ENCODE measurements at places on chromosomes 1 and 21.

GRCh38 chr1:114135786-114136185 is 17.9 kb downstream of the SYT6 start:
- no peak overlapping the region for H3K27ac ChIP-seq
- DNase-seq: no peak

- H3K27me3 ChIP-seq: peaks cover 3% of the 10 kb centered on the region
- H3K27ac ChIP-seq: no peak overlapping the region
- H3K4me1 ChIP-seq: no peaks in the 10 kb centered on the region
- no peak overlapping the region for H3K4me3 ChIP-seq
- H3K36me3 ChIP-seq: no peaks in the 10 kb centered on the region
Measured at GRCh38 chr1:64114012-64114525, 89.4 kb upstream of the UBE2U start.

DNA sequence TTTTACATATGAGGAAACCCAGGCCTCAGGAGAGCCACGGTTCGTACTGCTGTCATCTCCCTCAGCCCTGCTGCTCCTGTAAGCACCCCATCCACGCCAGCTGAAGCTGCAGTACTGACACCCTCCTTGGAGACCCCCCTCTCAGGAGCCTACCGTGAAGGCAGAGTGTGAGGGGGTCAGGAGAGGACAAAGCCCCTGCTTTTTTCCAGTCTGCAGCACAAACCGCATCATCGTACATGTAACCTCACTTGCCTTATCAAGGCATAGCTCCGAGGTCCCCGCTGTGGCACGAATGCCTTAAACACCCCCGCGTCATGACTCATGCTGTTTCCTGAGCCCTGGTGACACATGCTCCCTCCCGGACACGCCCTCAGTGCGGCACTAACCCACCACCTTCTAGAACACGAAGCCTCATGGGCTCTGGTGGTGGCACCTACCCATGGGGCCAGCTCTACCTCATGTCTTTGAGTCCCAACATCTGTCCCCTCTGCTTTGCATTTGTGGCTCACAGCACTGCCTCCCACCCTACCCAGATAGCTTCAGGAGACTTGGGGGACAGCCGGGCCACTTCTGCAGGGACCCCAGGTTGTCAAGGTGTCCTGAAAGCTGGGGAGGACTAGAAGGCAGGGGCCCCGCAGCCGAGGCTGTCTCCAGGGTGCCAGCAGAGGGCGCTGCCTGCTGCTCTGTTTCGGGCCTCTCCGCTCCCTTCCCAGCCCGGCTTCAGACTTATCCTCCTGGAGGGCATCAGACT is 4.9 kb downstream of the SH3BGRL3 start:
- no peaks in the 10 kb centered on the region for H3K27me3 ChIP-seq
- peak overlapping the region; percentile 78 for H3K27ac ChIP-seq
- H3K4me3 ChIP-seq: peak overlapping the region; percentile 69
- DNase-seq: peak; percentile 70
- H3K4me1 ChIP-seq: peaks cover 82% of the 10 kb centered on the region
- H3K36me3 ChIP-seq: peaks cover 10% of the 10 kb centered on the region

GRCh38 chr1:71693581-71693980 is 588.8 kb downstream of the NEGR1 start:
- no peak overlapping the region for H3K27ac ChIP-seq
- no peak for DNase-seq
- H3K27me3 ChIP-seq: no peaks in the 10 kb centered on the region
- H3K4me3 ChIP-seq: no peak overlapping the region

GRCh38 chr21:42039470-42039901 is 29.3 kb upstream of the ZBTB21 start:
- no peaks in the 10 kb centered on the region for H3K27me3 ChIP-seq
- no peak overlapping the region for H3K4me3 ChIP-seq
- peaks cover 2% of the 10 kb centered on the region for H3K36me3 ChIP-seq
- H3K4me1 ChIP-seq: peaks cover 14% of the 10 kb centered on the region
- no peak for DNase-seq

DNA sequence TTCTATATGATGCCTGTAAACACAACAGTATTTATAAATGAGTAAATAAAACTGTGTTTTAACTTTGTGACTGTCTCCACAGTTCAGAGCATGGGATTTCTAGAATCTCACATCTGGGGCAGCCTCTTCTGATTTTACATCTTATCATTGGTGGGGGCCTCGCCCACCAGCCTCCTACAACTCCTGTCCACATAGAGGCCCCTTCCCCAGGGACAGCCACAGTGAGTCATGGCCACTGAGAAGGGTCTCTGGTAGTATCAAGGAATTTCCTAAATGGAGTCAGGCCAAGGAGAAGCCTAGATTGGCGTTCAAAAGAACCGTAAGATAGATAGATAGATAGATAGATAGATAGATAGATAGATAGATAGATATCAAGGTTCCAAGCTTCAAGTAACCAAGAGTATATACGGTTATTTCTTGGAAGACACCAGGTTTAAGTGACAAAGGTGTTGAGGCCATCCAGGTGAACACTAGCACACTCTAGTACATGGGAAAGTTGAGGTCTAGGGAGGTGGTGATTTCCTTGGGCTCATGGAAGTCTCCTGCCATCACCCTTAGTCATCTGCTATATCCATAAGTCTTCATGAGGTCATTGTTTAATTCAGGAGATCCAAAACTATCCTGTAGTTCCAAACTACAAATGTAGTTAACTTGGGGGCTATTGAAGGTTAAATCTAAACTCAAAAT is 121.6 kb downstream of the SYT2 start:
- H3K4me1 ChIP-seq: peaks cover 8% of the 10 kb centered on the region
- H3K27me3 ChIP-seq: no peaks in the 10 kb centered on the region
- H3K27ac ChIP-seq: no peak overlapping the region
- DNase-seq: no peak
- H3K36me3 ChIP-seq: peaks cover 3% of the 10 kb centered on the region

GRCh38 chr1:106677181-106677580 is 379.3 kb upstream of the PRMT6 start:
- H3K4me3 ChIP-seq: no peak overlapping the region
- no peaks in the 10 kb centered on the region for H3K27me3 ChIP-seq
- DNase-seq: no peak
- no peaks in the 10 kb centered on the region for H3K4me1 ChIP-seq
- no peak overlapping the region for H3K27ac ChIP-seq

GRCh38 chr1:75582725-75583261 is 28.1 kb downstream of the SLC44A5 start:
- H3K27ac ChIP-seq: no peak overlapping the region
- no peaks in the 10 kb centered on the region for H3K36me3 ChIP-seq
- no peaks in the 10 kb centered on the region for H3K4me1 ChIP-seq

DNA sequence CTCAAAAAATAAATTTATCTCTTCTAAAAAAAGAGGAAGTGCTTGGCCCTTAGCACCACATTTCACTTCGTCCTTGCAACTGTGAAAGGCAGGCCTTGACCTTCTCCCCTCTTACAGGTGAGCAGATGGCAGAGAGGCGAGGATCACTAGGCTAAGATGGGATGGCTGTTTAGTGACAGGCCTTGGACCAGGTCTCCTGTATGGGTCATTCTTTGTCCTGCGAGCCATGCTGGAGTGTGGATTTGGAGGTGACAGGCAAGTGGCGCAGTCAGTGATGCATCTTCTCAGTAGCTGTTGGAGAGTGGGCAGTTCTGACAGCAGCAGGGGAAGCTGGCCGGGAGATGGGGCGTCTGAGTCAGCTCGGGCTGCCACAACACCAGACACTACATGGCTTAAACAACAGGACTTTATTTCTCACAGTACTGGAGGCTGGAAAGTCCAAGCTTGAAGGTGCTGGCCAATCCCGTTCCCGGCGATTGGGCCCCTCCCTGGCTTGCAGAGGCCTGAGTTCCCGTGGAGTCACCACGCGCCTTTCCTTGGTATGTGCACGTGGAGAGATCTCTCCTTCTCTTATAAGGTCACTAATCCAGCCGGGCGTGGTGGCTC is 16.5 kb downstream of the SLC27A3 start:
- peak overlapping the region; percentile 94 for H3K27ac ChIP-seq
- H3K4me1 ChIP-seq: peaks cover 23% of the 10 kb centered on the region

DNA sequence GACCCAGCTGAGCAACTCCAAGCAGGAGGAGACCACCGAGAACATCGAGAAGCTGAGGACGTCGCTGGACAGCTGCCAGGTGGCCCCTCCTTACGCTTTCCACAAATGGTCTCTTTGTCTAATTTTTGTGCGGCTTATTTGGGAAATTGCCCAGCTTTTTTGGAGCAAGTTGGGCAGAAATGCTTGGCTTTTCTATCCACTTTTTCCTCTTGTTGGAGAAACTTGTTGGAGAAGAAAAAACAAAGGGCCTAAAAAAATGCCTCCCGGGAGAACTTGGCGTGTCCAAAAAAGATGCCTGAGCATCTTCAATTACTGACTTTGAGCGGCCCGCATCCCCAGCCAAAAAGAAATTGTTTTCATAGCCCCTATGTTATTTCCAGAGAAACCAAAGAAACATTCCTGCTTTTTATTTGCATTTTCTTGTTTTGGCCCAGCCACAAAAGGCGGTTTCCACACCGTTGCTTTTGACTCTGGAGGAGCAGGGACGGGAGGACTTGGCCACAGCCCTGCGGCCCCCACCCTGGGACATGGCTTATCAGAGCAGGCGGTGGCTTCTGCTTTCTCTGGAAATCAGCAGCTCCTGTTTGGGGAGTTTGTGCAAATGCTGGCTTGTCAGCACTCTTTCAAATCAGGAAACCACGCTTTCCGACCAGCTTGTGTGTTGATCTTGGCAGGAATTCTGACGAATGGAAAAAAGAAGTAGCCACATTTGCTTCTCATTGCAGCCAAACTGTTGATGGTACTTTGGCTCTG is 81.2 kb upstream of the EFHD2 start:
- H3K27ac ChIP-seq: no peak overlapping the region
- H3K4me1 ChIP-seq: no peaks in the 10 kb centered on the region
- no peak for DNase-seq
- peaks cover 11% of the 10 kb centered on the region for H3K27me3 ChIP-seq

- no peak overlapping the region for H3K4me3 ChIP-seq
- H3K4me1 ChIP-seq: peaks cover 12% of the 10 kb centered on the region
- H3K36me3 ChIP-seq: peaks cover 2% of the 10 kb centered on the region
Measured at GRCh38 chr1:200224315-200224714, 185.5 kb downstream of the ZNF281 start.

DNA sequence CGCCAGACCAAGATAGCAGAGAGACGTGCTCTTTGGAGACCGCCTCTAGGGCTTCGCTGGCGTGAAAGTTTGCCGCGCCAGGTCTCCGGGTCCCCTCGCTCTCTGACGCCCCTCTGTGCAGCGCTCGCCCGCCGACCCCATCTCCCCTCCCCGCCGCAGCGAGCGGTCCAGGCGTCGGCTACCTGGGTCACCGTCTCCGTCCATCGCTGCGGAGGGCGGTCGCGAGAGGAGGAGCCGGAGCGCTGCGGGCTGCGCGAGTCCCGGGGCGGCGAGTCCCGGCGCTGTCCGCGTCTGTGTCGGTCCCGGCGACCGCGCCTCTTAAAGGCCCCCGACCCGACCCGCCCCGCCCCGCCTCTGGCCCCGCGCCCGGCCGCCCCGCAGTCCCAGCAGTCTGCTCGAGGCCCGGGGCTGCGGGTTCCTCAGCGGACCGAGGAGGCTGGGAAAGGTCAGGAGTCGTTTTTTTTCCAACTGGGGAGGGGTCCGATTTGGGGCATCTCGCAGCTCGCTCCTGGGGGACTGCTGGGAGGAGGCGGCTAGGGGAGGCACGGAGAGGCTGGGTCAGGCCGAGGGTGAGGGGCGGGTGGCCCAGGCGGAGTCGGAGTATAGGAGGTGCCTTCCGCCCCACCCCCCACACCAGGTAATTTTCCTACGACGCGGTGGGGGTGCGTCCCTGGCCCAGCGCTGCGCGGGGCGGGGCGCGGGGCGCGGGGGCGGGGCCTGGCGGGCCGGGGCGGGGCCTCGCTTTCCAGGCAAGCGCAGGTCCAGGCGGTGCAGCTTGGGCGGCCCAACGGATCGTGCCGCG is at the start of the genes FBXO2 and FBXO44:
TSS of gene FBXO2 (minus strand) at position 293 of the 802 bp plus-strand sequence. CDS start at position 204, 89 bp downstream.
TSS of gene FBXO44 (plus strand) at position 741 of the 802 bp plus-strand sequence. CDS start 959 bp downstream, outside the sequence.
- H3K4me1 ChIP-seq: peaks cover 18% of the 10 kb centered on the region
- no peak within 1 kb of the TSS for H3K27ac ChIP-seq
- peak; percentile 58 for DNase-seq
- peaks cover 1% of the 10 kb centered on the region for H3K36me3 ChIP-seq

- H3K4me1 ChIP-seq: peaks cover 6% of the 10 kb centered on the region
- no peak overlapping the region for H3K4me3 ChIP-seq
- DNase-seq: no peak
- no peak overlapping the region for H3K27ac ChIP-seq
Measured at GRCh38 chr1:180691322-180691913, 59.6 kb downstream of the XPR1 start.

GRCh38 chr1:154975409-154976059 is 1.1 kb downstream of the CKS1B start:
- peaks cover 27% of the 10 kb centered on the region for H3K4me1 ChIP-seq
- DNase-seq: peak; percentile 52
- peaks cover 8% of the 10 kb centered on the region for H3K36me3 ChIP-seq
- H3K27ac ChIP-seq: no peak overlapping the region
- H3K27me3 ChIP-seq: no peaks in the 10 kb centered on the region

- peak overlapping the region; percentile 92 for H3K27ac ChIP-seq
- H3K36me3 ChIP-seq: peaks cover 2% of the 10 kb centered on the region
- DNase-seq: peak; percentile 64
- H3K4me1 ChIP-seq: peaks cover 83% of the 10 kb centered on the region
Measured at GRCh38 chr1:156492591-156493080, 7.9 kb downstream of the MEF2D start.

- peak overlapping the region; percentile 96 for H3K4me3 ChIP-seq
- H3K36me3 ChIP-seq: peaks cover 6% of the 10 kb centered on the region
- no peak for DNase-seq
- H3K27me3 ChIP-seq: no peaks in the 10 kb centered on the region
- H3K27ac ChIP-seq: peak overlapping the region; percentile 92
- H3K4me1 ChIP-seq: peaks cover 29% of the 10 kb centered on the region
Measured at GRCh38 chr1:34983700-34984355, 1.3 kb downstream of the TMEM35B start.

- H3K36me3 ChIP-seq: no peaks in the 10 kb centered on the region
- peak overlapping the region; percentile 68 for H3K4me3 ChIP-seq
- no peaks in the 10 kb centered on the region for H3K27me3 ChIP-seq
- DNase-seq: no peak
- H3K27ac ChIP-seq: peak overlapping the region; percentile 7
Measured at GRCh38 chr1:243267914-243268653, 12.2 kb downstream of the SDCCAG8 start.

DNA sequence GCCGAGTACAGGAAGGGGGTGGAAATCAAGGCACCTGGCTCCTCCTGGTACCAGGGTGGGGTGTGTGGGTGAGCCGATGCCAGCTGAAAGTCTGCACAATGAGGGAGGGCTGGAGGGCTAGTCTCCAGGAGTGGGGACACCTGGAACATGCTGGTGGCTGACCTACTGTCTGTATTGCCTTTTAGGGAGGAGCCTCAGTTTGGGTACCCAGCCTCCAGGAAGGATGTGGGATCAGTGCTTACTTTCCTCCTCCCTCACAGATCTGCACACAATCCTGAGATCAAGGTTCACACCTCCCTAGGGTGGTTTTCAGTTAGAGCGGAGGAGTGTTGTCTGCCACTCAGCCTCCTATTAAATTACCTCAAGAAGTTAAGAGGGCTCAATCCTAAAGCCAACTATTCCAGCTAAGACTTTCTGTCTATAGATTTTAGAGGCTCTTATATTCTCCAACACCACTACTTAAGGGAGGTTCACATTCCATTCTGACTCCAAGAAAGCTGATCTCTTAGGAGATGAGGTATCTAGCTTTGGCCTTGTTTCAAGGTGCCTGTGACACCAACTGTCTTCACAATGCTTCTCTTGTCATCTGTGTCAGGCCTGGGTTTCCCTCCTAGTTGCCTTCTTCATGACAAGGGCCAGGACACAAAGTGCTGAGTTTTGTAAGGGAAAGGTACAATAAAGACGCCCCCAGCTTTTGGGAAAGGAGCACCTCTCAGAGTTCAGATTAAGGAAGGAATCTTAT is 15.7 kb downstream of the SSR2 start:
- DNase-seq: no peak
- peak overlapping the region; percentile 63 for H3K27ac ChIP-seq
- no peak overlapping the region for H3K4me3 ChIP-seq
- H3K27me3 ChIP-seq: no peaks in the 10 kb centered on the region
- peaks cover 12% of the 10 kb centered on the region for H3K36me3 ChIP-seq

GRCh38 chr1:235639226-235640205 is 10.1 kb downstream of the GNG4 start:
- H3K4me1 ChIP-seq: peaks cover 14% of the 10 kb centered on the region
- no peak overlapping the region for H3K27ac ChIP-seq
- no peaks in the 10 kb centered on the region for H3K36me3 ChIP-seq
- H3K4me3 ChIP-seq: no peak overlapping the region
- DNase-seq: no peak
